Stimulated activated CD4-positive, alpha-beta T cell treated with anti-CD3 and anti-CD28 coated beads, Interleukin-4, amount 100 ng/mL, for 24 hours (primary cell): ENCODE measurements at places on chromosomes 11 and 22.

DNA sequence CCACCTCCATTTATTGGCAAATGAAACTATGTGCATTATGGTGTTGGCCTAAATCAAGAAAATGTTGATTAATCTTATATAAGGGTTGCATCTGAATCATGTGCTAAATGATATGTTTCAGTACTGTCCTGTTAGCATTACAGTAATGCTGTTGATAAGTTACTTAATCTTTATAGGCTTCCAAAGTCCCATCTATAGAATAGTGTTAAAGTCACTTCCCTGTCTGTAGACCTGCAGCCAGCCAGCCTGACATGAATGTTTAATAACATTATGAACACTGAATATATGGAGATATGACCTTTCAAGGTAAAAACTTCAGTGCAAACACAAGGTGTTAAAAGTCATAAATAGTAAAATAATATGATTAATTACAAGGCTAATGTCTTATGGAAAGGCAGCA, 3.6 kb upstream of the TOM1 start:
- DNase-seq, result no peak

GRCh38 chr11:2091786-2092463, 47.3 kb downstream of the IGF2 start:
- DNase-seq, result no peak

GRCh38 chr11:33182246-33182878, 21.1 kb upstream of the CSTF3 start:
- no peak for DNase-seq

DNA sequence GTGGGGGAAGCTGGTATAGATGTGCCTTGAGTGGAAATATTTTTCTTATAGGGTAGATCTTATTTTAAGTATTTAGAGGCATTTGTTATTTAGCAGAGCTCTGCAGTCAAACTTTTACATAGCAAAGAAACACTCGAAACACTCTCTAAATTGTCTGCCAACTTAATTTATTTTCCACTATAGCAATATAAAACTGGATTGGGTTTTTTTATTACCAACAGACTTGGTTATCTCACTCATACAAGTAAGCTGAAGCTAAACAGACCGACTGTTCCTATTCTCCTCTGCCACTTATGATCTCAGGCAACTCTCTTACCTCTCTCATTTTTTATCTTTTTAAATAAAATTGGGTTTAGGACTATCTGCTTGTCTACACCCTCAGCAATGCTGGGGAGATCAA, 4.6 kb downstream of the RAB38 start:
- DNase-seq, result no peak

DNA sequence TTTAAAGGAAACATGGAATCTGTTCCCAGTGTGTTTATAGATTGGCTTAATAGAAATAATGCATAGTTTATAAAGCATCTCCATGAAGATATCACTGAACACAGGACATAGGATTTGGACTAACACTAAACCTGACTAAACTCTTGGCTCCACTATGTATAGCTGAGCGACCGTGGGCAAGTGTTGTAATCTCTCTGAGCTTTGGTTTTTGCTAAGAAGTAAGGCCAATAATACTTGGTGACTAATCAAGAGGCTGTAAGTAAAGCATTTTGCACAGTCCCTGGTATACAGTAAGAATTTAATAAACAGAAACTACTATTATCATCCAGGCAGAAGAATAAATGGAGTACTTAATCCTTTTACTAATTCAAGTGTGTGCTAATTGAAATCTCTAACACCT, 125.5 kb upstream of the MTMR2 start:
- no peak for DNase-seq

DNA sequence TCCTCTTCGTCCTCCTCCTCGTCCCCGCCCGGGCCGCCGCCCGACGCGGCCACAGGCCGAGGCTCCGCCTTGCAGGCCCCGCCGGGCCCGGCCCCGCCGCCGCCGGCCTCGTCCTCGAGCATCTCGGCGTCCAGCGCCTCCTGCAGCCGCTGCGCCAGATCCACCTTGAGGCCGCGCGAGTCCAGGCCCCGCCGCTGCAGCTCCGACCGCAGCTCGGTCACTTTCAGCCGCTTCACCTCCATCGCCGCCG, 417 bp downstream of the HNRNPUL2 start:
- DNase-seq, result no peak

DNA sequence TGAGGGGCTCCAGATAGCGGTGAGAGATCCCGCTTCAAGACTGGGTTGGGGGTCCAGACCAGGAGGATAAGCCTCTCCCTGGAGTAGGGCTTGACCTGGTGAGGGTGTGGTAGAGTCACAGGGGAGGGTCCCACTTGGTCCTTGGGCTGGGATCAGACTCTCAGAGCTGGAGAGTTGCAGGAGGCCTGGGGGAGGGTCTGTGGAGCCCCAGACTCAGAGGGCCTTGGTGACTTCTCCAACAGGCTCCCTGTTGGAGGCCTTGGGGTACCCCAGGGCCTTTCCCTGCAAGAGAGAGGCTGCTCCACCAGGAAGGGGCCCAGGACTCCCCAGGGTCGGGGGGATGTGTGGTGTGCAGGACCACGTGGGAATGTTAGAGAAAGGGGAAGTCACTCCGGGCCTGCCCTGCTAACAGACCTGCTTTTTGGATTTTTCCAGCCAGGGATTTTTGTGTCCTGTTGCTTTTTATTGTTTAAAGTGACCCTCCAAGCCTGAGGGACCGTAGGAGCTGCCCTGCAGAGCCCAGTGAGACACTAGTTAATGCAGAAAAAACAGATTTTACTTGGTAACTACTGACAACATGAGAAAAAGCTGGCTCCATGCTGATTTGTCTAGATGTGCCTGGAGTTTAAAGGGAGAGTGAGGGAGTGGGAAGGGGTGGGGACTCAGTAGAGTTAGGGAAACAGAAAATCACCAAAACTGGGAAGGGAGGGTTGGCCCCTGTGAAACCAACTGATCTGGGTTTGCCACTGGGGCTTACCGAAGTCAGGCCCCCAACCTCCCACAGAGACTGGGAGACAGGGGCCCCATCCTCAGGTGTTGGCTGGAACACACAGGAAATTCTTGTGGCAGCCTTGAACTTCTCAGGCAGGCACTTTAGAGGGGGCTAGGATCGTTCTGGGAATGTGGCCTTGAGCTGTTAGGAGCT, 801 bp upstream of the TXNRD2 start:
- no peak for DNase-seq
